Central memory CD8-positive, alpha-beta T cell (primary cell): ENCODE measurements at places on chromosomes 12 and 14.

DNA sequence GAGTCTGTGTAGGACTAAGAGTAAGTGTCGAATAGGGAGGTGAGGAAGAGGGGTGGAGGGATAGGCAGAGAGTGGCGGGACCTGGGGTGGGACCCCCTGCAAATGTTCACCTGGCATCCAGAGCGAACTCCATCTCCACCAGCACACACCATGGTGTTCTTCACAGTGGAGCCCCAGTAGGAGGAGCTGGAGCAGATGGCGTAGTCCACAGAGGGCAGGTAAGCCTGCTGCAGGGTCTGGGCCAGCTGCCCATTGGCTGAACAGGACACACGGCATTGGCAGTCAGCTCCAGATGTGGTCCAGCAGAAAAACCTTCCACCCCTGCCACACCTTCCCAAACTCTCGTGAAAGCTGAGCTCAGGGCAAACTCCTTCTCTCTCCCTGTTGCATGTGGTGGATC lies 6.7 kb downstream of the CELA1 start:
- DNase-seq = no peak

DNA sequence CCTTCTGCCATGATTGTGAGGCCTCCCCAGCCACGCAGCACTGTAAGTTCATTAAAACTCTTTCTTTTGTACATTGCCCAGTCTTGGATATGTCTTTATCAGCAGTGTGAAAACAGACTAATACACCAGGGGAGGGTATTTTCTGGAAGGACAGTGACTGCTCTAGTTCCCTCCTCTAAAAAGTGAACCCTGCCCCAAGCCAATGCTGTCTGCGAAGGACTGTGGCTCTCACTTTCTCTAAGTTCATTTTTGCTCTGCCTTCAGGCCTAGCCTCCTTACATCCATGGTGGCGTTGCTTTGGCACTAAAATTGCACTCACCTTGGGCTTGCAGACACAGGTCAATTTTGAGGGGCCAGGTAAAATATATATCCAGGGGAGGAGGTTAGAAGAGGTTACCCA lies 323.0 kb downstream of the VRK1 start:
- no peak for DNase-seq

DNA sequence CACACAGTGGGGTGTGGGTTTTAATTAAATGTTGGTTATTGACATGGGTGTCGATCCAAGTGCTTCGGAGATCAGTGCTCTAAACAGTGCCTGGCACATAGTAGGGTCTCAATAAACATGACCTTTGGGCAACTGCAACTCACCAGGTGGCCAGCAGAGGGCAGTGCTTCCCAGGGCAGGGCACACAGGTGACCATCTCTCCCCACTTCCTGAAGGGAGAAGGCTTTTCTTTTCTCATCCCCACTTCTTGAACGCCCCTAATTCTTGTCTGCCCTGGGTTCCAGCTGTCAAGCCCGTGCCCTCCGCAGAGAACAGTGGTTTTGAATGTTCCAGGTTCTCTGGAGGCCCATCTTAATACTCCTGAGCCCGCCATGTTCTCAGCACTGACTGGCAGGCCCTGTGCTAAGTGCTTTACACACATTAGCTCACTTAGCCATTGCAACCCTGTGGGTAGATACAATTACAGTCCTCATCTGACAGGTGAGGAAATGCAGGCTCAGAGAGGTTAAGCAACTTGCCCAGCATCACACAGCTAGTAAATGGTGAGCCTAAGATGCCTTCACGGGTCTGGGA lies 16.3 kb downstream of the RAPGEF3 start:
- peak; percentile 56 for DNase-seq

- DNase-seq = no peak
Measured at GRCh38 chr12:65828711-65829339, 4.5 kb downstream of the HMGA2 start.

GRCh38 chr12:97375310-97375709 lies 87.3 kb upstream of the RMST start:
- no peak for DNase-seq

DNA sequence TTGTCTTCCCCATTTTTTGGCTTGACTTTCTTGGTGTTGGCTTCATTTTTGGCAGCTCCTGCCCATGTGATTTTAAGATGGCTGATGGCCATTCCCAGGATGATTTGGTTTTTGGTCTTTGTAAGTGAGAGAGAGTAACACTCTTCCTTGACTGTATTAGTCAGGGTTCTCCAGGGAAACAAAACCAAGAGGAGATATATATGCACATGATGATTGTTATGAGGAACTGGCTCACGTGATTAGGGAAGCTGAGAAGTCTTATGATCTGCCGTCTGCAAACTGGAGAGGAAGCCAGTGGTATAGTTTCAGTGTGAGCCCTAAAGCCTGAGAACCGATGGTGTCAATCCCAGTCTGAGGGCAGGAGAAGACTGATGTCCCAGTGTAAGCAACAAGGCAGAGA lies 146.6 kb downstream of the NRXN3 start:
- DNase-seq = no peak

- no peak for DNase-seq
Measured at GRCh38 chr14:74836251-74836960, 39.5 kb downstream of the PROX2 start.
